ENCODE measurements at places on chromosomes 12 and 14.

GRCh38 chr12:70177631-70178030 lies 65.6 kb upstream of the CNOT2 start:
- DNase-seq = no peak

- DNase-seq = no peak
Measured at GRCh38 chr12:12899530-12900380, 8.4 kb downstream of the GPRC5A start.

GRCh38 chr14:104998801-104999200 lies 13.2 kb downstream of the CLBA1 start:
- no peak for DNase-seq

DNA sequence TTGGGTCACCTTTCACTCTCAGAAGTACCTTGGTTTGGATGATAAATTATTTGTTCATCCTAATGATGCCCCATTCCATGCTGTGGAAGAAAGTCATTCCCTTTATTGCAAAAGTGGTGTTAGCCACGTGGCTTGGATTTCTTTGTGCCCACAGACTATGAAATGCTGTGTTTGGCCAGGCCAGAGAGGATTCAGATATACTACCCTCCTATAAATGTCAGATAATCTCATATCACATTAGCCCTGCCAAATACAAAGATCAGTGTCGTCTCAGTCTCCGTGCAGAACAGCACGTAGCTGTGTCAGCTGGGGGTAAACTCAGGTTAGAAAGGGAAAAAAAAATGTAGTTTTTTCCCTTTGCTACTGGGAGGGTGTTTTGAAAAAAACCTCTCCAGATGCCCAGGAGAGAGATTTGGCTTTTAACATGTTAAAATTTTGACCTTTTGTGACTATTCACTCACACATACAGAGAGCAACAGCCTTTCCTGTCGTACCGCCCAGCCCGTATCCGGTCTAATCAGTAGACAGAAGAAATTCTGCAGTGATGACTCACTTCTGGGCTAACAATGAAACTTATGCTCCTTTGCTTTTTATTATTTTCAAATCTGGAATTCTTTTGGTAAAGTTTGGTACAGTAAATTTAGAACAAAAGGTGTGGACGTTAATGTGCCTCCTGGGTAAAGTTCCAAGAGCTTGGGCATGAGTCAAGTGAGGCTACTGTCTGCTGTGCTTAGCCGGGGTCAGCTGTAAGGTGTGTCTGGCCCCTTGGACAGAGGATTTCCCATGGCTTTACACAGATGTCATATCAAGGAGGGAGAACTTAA lies 8.5 kb upstream of the PTPRB start:
- no peak for DNase-seq

GRCh38 chr12:54075974-54076373 lies 22.3 kb downstream of the HOXC4 start:
- DNase-seq = no peak

DNA sequence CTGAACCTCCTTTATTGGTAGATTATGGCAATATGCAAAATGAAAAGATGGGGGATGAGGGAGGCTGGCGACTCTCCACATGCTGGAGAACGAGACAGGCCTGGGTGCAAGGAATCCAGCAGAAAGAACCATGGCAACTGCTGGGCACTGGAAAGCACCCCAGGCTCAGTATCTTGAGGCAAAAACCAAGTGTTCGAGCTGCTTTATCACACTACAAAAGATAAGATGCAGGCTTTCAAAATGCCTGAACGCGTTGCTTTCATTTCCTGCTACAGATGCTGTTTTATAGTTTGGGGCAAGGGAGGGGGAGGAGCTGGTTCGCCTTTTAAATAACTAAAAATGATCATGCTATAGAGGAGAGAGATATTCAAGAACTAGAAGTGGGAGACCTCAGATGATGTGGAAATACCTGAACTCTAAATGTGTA lies 38.9 kb downstream of the NIN start:
- DNase-seq = no peak

- DNase-seq = no peak
Measured at GRCh38 chr12:108348842-108349241, 9.7 kb upstream of the CMKLR1 start.

DNA sequence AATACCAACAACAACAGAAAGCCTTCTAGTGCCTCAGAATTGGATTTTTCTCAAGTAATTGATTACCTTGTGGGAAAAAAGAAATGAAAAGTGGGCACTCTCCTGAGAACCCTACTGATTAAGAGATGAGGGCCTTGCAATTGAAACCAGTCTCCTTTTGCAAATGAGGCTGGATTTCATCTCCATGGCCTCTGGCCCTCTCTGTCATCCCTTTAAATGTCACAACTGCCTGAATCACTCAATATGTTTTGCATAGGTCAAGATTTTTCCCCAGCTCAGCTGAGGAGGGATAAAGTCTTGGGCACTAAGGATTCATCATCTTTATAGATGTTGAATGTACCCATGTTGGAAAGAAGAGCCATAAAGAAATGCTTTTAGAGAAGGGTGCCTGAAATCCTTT lies 166.4 kb downstream of the RMST start:
- no peak for DNase-seq

- DNase-seq = no peak
Measured at GRCh38 chr14:54622192-54622958, 55.4 kb downstream of the SAMD4A start.

- no peak for DNase-seq
Measured at GRCh38 chr14:35956376-35957085, 130.4 kb downstream of the BRMS1L start.

DNA sequence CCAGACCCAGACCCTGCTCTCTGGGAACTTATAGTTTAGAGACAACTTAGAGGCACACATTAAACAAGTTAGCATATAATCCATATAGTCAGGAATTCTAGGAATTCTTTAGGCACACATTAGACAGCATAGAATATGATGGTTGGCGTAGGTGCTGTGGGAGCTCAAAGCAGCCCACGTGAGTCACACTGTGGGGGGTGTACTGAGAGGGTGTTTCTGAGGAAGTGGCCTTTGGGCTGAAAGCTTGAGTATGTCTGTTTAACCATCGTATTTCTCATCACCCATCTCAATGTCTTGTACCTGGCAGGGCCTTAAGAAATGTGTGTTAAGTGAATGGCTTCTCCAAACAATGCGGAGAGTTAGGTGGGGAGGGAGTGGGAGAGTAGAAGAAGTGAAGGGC lies 67.2 kb downstream of the TMEM30B start:
- no peak for DNase-seq

DNA sequence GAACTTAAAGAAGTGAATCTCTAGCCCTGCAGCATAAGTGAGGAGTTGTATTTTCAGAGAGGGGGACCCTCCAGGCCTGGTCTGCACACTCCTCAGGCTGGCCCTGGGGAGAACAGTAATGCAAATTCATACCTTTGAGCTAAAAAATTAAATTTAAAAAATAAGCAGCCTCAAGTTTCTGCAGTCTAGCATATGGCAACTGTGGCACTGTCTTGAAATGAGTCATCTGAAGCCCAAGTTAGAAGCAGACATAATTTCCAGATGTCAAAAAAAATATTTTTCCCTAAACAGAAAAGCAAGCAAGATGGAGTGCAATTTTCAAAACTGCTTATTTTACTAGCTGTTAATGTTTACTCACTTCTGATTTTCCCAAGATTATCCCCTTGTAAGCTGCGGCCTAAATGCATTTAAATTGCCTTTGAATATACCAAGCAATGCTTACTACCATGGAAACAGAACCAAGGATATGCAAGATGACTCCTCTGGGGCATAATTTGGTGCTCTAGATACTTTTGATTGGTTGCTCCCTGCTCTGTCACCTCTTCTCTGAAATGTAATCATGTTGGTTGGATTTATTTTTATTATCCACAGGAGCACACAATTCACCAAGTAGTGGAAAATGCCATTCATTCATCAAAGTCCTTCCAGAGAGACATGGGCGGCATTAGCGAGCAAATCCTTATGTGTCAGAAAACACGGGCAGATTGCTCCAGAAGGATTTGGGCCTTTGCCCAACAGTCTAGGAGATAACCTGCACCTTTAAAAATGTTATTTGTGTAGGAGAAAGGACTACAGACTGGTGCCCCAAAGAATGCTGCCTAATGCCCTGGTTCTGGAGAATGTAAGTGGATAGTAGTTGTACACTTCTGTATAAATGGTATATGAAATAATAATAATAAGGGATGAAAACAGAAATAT lies 25.0 kb upstream of the DHRS7 start:
- DNase-seq = no peak

GRCh38 chr14:51846631-51847488 lies 13.6 kb upstream of the GNG2 start:
- DNase-seq = peak; percentile 82

DNA sequence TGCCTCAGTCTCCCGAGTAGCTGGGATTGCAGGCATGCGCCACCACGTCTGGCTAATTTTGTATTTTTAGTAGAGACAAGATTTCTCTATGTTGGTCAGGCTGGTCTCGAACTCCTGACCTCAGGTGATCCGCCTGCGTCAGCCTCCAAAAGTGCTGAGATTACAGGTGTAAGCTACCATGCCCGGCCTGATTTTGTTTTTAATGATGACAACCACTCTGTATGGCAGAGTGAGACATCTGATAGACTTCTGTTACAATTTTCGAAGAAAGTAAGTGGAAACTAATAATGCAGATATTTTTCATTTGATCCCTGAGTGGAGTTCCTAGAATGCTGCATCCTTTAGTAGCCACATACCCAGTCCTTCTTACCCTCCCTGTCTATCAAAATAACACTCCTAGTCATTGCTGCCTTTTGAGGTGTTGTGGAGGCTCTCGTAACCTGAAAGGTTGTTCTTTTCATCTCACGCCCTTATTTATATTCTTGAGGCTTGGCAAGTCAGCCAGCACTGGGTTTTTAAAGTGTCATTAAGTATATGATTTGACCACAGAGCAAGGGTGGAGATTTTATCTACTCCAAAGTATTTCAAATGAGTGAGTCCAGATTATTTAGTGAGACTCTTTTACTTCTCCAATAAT lies 5.9 kb upstream of the EID3 start:
- DNase-seq = no peak

GRCh38 chr12:49767333-49767732 lies 26.0 kb downstream of the TMBIM6 start:
- no peak for DNase-seq

- no peak for DNase-seq
Measured at GRCh38 chr14:92280554-92281262, 42.3 kb upstream of the SLC24A4 start.

- DNase-seq = no peak
Measured at GRCh38 chr12:130070126-130070611, 92.1 kb upstream of the FZD10 start.

DNA sequence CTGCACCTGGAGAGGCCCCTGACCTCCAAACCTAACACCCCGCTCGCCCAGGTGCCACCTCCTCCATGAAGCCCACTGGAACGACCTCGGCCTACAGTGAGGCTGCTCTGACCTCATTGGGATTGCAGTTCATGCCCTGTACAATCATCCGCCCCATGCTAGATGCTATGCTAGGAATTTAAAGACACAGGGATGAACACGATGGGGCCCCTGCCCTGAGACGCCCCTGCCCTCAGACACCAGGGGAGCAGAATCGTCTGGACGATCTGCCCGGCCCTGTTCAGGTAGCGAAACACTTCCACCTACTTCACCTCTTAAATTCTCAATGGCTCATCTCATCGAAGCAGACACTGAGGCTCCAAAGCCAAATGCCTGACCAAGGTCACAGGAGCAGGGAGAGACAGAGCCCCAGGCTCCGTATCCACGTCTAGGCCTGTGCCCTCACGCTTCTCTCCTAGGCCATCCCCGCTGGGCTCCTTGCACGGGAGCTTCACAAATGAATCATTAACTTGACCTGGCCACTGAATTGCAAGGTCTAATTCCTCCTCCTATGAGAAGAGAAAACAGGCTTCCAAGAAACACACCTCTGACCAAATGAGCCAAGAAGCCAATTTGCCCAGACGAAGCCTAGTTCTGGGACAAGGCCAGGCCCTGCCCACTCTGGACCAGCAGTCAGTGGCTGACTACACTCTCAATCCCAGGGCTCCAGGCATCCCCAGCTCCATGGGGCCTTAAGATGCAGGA lies 35.2 kb downstream of the SCARB1 start:
- DNase-seq = no peak

- no peak for DNase-seq
Measured at GRCh38 chr14:91115986-91116770, 2.3 kb downstream of the DGLUCY start.

DNA sequence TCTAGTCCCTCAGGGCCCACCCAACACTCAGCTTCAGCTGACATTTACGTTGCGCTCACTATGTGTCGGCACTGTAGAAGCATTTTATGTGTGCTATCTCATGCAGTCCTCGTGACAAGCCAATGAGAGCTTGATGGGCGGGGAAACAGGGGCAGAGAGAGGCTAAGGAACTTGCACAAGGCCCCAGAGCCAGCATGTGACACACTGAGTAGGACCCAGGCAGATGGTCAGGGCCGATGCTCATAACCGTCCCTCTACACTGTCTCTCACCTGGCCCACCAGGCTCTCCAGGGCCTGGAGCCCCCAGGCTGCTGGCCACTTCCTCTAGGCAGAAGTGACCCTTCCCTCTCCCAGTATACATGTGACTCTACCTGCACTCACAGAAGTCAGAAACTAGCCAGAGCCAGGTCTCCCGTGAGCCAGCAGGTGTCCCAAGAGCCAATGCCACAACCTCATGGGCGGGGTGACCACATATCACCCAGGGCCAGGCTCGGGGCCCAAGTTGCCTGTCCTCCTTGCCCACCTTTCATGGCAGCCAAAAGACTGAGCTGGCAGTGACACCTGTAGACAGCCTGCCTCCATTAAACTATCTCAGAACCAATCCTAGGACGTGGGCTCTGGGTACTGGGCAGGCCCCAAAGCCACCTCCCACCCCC lies 38.3 kb downstream of the TTC7B start:
- DNase-seq = no peak

- no peak for DNase-seq
Measured at GRCh38 chr14:38547961-38548490, 292.1 kb upstream of the CLEC14A start.

- no peak for DNase-seq
Measured at GRCh38 chr14:55654243-55654642, 74.2 kb downstream of the KTN1 start.

GRCh38 chr14:60640859-60641741 lies 8.2 kb downstream of the SIX1 start:
- DNase-seq = no peak

DNA sequence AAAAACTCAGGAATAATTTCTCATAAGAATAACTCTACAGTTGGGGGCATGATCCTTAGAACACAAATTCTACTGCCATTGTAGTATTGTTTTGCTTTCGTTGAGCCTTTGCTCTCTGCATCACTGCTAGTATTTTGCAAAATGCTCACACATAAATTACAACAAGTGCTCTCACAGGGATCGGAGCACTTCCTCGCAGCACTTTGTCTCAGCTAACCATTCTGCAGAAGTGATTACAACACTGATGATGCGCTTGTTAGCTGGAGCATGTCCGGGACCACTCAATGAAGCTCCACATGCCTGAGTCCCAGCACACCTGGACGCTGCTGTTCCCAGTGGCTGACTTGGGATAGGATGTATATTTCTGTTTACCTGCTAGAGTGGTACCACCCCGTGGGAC lies 31.6 kb downstream of the MOAP1 start:
- DNase-seq = no peak
